Heart right ventricle (tissue), 16 donors: ENCODE measurements at places on chromosomes 6 and 20. TPM values are rescaled to one million over a fixed set of nuclear protein-coding genes. Genes with fewer than 3 reads are reported as not detected.

- DNase-seq, result no peak
Observed at GRCh38 chr20:51703400-51704287, 64.5 kb downstream of the ATP9A start.

DNA sequence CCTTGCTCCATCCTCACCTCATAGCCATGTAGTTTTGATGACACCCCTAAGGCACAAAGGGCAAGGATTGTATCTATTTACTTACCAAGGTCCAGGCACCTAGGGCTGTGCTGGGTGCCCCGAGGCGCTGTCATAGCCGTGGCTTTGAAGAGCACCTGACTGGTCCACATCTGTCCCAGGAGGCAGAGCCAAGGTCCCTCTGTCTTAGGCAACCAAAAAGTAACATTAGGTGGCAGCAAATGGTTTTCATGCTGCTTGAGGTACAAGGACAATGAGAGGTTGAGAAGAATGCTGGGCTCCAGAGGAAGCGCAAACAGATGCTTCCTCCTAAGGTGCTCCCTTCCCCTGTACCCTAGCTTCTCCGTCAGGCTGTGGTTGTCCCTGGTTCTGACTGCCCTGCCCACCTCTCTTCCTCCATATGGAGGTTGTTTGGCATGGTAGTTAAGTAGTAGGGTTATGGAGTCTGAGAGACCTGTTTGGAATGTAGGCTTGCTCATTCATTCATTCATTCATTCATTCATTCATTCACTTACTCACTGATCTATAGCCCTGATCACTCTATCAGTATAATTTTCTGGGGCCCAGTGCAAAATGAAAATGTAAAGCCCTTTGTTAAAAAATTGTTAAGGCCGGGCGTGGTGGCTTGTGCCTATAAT is 3.0 kb upstream of the UQCC2 start:
- no peak for DNase-seq

- DNase-seq, result no peak
Observed at GRCh38 chr6:11273406-11274065, 41.1 kb upstream of the NEDD9 start.

DNA sequence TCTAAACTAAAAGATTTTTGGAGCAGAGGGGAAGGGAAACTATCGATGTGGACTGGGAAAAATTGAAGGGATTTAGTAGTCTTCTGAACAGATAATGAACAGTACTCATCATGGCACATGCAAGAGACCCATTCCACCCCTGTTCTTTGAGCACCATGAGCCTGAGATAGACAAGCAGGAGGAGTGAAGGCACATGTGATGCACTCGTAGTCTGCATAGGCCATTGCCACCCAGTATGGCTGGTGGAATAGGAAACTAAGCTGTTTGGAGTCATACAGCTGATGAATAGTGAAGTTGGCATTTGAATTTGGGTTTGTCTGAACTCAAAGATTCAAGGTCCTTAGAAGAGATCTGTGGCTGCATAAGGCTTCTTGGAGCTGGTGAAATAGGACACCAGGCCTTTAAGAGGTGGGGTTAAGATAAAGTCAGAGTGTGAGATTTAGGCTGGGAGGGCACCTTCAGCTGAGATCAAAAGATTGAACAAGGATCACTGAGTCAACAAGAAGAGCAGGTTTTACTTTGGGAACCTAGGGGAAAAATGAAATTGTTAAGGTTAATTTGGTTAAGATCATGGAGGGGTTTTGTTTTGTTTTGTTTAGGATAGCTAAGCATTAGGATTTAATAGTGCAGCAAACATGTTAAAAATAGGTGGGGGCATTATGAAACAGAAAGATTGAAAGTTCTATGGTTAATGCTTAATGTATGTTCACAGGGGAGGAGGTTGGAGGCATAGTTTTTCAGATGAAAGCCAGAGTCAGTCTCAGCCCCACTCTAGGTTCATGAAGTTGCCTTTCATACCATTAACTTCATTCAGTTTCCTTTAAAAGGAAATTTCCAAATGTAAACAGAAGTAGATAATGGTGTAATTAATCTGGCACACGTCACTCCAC is 148.8 kb downstream of the ARID1B start:
- no peak for DNase-seq

VSTM2L gene
- polyA plus RNA-seq, result 14.1 TPM

TEAD3 gene
- polyA plus RNA-seq, result 29.1 TPM

WASF1 gene
- 1.6 TPM for polyA plus RNA-seq
